Left cardiac atrium (tissue), 4 donors: ENCODE measurements at places on chromosomes 1 and 21. TPM values are rescaled to one million over a fixed set of nuclear protein-coding genes. Genes with fewer than 3 reads are reported as not detected.

DNA sequence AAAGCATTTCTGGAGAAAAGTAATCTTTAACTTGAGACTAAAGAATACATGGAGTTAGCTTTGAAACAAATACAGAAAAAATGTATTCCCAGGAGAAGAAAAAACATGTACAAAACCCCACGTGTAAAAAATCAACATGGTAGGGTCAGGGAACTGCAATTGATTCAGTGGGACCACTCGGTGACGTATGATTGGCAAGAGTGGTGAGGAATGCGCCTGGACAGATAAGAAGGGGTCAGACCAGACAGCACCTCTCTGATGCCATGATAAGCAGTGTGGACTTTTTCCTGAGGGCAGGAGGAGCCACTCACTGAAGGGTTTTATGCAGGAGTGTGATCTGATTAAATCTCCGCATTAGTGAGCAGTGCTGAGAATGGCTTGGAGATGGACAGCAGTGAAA lies 142.5 kb downstream of the DAB1 start:
- DNase-seq: no peak

The AQP10 gene
- not detected for total RNA-seq

DNA sequence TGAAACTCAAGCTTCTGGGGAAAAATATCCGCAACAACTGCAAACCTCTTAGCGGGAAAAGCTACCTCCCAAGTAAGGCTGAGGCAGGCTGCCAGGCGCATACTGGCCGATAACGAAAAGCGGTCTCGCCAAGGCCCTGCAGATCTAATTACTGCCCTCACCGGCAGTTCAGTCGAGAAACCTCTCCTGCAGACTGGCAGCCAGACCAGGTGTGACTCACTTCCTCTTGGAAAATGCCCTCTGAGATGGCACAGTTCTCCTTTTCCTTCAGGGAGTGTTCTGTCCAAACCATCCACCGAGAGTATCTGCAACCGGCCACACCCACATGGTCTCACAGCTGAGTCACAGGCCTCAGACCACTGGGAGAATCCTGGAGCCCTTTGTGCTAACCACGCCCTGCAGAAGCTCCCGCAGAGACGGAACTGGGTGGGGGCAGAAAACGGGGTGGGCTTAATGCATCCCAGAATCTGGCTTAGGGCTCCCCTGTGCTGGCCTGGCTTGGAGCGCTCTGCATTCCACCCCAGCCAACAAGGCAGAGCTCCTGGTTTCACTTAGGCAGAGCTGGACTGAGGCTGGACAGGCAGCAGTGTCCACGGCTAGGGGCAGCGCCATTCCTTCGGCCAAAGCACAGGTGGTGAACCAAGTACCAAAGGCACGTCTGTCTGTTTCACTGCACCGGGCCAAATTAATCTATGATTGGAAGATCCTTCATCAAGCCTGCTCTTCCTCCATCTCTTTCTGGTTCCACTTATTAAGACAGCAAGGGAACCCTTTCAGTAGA lies 1.2 kb downstream of the S100A10 start:
- peak; percentile 91 for DNase-seq

- no peak for DNase-seq
These were observed 87.4 kb upstream of the C1orf21 start for GRCh38 chr1:184299406-184299790.

The RAB3B gene
- not detected for total RNA-seq

GRCh38 chr1:118960026-118960561 lies 28.0 kb downstream of the TBX15 start:
- DNase-seq: no peak

DNA sequence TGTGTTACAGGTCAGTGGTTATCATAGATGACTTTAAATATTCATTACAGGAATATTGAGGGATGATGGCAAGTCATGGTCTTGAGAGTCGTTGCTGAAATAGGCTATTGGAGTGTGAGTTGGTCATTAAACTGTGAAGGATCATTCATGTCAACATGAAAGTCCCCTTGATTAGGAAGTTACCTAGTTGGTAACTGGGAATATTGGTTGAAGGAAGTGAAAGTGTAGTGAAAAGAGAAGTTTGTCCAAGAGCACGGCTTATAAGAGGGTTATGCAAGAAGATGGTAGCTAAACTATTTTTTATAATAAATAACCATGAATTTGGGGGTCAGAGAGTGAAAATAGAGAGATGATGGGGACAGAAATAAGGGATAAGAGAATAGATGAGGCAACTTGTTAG lies 16.9 kb downstream of the CRB1 start:
- DNase-seq: no peak

DNA sequence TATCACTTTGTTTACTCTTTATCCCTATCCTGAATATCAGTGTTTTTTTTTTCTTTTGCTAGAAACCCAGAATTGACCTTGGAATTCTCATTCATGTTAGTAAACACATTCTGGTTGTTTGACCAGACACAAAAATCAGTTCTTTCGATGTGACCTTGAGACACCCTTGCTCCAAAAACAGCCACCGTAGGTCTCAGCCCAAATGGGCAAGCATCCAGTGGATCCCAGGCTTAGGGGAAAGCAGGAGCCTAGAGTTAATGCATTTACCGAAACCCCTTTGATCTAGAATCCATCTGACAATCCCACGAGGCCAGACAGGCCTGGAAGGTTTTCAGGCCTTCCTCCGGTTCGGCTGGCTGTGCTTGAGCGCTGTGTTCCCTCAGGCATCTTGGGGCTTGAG lies 47.6 kb downstream of the IRF2BP2 start:
- DNase-seq: no peak

- no peak for DNase-seq
These were observed 145.2 kb upstream of the AJAP1 start for GRCh38 chr1:4509206-4509605.

- no peak for DNase-seq
These were observed 750 bp downstream of the SYNJ1 start for GRCh38 chr21:32726839-32727686.

DNA sequence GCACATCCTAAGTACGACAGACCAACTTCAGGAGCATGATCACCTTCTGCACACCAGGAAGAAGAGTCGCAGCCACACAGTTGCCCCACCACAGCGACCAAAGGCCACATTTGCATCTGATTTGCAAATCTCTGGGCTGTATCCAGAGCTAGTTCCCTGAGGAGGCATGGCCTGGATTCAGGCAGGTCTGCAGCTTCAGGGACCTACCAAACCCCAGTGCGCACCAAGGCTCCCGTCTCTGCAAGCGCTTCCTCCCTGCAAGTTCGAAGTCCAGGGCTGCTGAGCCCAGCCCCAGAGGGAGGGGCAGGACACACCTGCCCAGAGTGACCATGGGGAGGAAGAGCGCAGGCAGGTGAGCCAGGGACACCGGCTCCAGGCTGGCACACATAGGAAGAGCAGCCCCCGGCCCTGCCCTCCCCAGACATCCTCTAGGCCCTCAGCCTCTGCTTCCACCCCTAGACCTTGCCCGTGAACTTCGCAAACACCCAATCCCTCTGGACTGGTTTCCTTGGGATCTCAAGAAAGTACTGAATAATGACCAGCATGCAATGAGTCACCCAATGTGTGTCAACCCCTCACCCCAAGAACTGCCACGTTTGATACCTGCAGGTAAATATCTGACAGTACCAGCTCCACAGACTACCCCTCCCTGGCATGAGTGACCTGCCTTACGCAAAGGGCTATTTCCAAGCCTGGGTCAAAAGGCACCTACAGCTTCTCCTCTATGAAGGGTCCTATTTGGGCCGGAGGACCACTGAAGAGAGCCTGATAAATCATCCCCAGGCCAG lies 36.8 kb downstream of the CASZ1 start:
- DNase-seq: no peak

- DNase-seq: no peak
These were observed 14.7 kb downstream of the PLPP3 start for GRCh38 chr1:56564615-56565014.

DNA sequence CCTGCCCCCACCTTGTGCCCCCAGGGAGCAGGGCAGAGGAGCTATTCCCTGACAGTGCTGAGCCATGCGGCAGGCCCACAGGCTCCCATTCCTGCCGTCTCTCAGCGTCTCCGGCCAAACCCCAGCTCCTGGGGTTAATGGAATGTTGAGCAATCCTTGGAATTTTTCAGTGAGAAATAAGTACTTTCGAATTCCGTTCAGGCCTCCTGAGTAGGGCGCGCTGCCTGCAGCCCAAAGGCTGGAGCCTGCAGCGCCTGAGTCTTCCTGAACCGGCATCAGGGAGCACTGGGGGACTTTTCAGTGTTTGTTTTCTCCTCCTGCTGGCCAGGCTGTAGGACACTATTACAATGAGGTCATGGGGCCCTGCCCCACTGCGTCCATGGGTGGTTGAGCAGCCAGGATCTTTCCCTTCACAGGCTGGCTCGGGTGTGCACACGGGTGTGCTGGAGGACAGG lies 33.3 kb upstream of the CSF1 start:
- peak; percentile 75 for DNase-seq

The HES2 gene
- not detected for total RNA-seq

- no peak for DNase-seq
These were observed 6.6 kb downstream of the KRTAP10-8 start for GRCh38 chr21:44618504-44618903.

GRCh38 chr1:35364741-35365140 lies 96.2 kb downstream of the ZMYM4 start:
- DNase-seq: no peak

DNA sequence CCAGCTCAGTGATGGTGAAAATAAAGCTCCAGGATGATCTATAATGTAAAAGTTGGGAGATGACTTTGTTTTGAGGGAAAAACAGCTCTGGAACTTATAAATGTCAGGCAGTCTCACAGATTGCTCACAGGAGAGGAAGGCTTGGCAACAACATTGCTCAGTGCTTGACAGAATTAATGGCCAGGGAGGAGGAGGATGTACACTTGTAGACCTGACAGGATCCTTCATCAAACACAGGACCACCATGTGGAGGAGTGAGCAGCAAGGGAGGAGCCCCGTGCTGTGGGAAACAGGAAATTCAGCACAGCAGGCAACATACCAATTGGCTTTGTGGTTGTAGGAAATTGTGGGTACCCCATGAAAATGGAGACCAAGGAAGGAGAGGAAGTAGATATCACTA lies 291.8 kb upstream of the CAMK1G start:
- no peak for DNase-seq

GRCh38 chr1:225471109-225471452 lies 43.2 kb upstream of the LBR start:
- no peak for DNase-seq

GRCh38 chr1:27070390-27071048 lies 57.9 kb upstream of the TENT5B start:
- DNase-seq: no peak

The SAMD13 gene
- 0.50 TPM for total RNA-seq

The NR0B2 gene
- total RNA-seq: 4.5 TPM

GRCh38 chr1:85603086-85603880 lies 22.7 kb downstream of the CCN1 start:
- no peak for DNase-seq

- no peak for DNase-seq
These were observed 4.4 kb upstream of the ACOT7 start for GRCh38 chr1:6397844-6398441.

The IGSF21 gene
- total RNA-seq: 3.0 TPM

DNA sequence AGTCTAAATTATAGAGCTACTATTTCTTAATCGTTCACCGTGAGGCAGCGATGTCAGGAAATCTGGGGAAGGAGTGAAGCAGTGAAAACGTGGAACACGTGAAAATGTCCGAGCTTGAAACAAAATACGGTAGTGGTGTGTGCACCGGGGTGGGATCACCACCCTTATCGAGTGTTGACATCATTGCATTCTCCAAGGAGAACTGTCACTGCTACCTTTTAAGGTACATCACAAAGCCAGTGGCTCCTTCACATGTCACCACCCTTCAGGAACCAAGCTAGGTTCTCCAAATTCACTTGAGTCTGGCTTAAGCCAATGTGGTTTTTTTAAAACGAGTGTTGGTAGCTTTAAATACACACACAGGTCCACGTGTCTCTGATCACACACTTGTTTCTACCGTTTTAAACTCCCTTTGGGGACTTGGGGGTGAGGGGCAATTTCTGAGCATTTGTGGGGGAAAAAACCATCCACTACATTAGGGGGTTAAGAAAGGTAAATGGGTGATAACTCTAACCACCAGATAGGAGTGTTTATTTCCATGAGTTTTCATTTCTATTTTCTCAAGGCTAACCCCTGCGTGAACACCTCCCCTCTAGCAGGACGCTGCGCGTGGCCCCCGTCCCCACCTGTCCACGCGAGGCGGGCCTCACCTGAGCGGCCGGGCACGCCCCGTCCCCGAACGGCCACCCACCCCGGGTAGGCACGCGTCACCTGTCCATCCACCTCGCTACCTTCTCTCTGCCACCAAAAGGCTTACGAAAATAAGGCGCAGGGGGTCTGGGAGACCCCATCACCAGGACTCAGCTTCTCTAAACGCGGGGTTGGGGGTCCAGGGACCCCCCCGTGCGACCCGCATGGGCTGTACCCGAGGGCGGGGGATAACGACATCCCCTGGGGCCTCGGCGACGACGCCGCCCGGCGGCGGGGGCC lies 978 bp downstream of the PRDM15 start:
- no peak for DNase-seq

- DNase-seq: no peak
These were observed 16.8 kb upstream of the PLEKHG5 start for GRCh38 chr1:6508154-6508815.

The B3GALT2 gene
- total RNA-seq: 26.4 TPM

- DNase-seq: no peak
These were observed 650.1 kb downstream of the NPHP4 start for GRCh38 chr1:5342172-5342571.

The UTS2 gene
- not detected for total RNA-seq

- DNase-seq: no peak
These were observed 63.2 kb downstream of the URB2 start for GRCh38 chr1:229689273-229689672.

DNA sequence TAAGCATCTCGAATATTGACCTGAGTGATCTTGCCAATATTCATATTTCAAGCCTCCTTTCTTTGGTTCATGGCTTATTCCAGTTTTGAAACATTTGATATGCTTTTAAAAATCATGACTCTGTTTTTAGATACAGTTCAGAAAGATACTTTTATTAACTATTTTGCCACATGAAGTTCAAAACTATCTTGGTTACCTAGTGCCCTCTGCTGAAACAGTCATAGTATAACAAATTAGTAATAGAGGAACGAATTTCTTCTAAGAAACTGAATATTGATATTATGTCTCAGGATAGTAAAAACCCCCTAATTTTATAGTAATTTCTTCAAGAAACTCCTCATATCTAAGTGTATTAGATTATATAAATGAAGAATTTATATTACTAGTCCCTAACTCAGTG lies 52.6 kb upstream of the RC3H1 start:
- DNase-seq: no peak

DNA sequence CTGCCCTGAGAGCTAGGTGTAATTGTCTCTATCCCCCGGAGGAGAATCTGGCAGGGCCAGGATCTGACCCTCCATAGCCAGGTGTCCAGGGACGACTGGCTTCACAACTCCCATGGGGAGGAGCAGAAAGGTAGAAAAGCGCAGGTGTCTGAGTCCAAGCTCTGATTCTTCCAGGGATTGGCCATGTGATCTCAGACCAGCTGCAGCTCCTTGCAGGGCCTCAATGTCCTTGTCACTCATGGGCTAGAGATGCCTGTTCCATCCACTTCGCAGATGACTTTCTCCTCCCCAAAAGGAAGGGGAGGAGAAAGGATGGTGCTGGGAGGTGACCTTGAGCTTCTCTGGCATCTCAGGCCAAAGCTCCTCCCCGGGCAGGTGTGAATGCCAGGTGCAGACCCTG lies 22.7 kb downstream of the HSPG2 start:
- DNase-seq: no peak

The ADSS2 gene
- total RNA-seq: 8.5 TPM
